ENCODE measurements at places on chromosomes 13 and 19.

- no peak for DNase-seq
These were observed 63.6 kb downstream of the RGCC start for GRCh38 chr13:41520660-41521630.

GRCh38 chr13:50646070-50646469 lies 197.4 kb downstream of the DLEU7 start:
- no peak for DNase-seq

GRCh38 chr19:49579947-49580263 lies 451 bp downstream of the NOSIP start:
- DNase-seq: no peak

DNA sequence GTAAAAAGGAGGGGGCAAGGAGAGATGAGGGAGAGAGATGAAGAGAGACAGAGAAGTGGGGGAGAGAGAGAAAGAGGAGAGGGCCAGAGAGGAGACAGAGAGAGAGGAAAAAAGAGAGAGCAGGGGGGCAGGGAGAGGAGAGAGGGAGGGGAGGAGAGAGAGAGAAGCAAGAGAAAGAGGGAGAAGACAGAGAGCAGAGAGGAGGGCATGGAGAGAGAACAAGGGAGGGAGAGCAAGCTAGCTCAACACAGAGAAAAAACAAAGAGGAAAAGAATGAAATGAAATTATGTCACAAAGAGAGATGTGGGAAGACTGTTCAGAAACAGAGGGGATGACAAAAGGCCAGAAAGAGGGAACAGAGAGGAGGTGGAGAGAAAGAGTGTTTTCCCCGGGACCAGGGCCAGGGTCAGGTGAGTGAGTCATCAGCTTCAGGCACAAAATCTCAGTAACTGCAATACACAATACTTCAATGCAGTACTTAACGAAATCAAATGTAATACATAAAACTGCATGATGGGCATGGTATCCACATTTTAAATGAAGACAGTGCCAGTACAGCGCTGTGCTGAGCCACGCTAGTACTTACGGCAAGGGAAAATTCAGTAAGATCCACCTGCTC lies 4.8 kb downstream of the KLK7 start:
- DNase-seq: no peak

DNA sequence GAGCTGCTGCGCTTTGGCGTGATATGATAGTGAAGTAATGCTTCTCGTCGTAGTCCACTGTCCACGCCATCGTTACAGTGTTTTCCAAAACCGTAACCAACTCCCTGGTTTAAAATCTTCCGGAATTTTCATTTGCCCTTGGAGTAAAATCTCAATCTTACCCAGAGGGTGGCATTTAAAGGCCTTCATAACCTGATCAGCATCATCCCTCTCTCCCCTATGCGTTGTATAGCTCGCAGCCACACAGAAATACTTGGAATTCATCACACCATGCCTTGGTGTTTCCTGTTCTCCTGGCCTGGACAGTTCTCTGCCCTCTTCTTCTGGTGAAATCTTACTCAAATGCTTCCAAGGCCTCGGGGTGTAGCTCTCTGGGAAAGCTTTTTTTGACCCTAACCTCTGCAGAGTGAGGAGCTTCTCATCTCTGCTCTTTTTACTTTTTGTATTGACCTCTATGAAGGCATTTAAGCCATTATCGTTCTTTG lies 839 bp downstream of the MPHOSPH8 start:
- DNase-seq: no peak

GRCh38 chr19:56091066-56091490 lies 30.0 kb downstream of the ZNF787 start:
- no peak for DNase-seq

DNA sequence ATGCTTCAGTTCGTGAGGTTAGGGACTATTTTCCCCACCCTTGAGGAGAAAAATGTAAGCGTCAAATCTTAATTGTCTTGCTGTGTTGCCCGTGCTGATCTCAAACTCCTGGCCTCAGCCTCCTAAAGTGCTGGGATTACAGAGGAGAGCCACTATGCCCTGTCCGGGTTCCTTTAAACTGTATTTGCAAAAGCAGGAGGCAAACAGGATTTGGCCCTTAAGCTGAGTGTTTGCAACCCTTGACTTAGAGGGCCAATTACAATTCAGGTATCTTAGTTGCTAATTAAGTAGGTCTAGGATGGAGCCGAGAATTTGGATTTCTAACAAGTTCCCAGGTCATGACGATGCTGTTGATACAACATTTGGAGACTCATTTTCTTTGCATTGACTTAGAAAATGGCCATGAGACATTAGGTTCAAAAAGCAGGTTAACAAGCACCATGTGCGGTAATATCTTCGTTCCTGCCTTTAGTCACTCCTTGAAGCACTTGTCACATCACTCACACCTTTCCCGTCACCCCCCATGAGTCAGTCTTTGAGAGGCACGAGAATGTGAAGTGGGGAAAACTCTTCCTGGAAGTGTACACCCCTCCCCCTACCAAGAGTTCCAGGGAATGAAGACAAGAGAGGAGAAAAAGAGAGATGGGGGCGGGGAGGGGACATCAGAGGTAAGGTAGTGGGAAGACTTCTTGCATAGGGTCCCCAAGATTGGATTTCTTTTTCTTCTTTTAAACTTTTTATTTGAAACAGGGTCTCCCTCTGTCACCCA lies 2.6 kb downstream of the NAPSA start:
- DNase-seq: no peak

- DNase-seq: no peak
These were observed 120.1 kb downstream of the RGCC start for GRCh38 chr13:41577436-41577835.

DNA sequence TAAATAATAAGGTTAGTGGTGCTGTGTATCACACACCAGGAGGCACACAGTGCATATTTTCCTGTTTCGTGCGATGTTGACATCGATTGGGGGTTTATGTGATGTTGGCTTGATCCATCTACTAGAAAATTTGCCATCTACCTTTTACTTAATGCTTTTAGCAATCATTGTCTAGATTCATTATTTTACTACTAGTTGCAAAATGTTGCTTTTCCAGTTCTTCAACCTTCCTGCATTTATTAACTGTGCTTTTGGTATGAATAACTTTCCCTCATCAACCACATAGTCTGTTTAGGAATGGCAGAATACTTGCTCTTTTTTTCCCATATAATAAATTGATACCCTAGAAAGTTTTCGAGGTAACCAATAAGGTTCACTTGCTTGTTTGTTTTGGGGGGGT lies 17.5 kb downstream of the C13orf42 start:
- DNase-seq: no peak

GRCh38 chr13:111267205-111267604 lies 53.2 kb upstream of the TEX29 start:
- no peak for DNase-seq

- DNase-seq: peak; percentile 55
These were observed 579 bp downstream of the CPT1C start for GRCh38 chr19:49691243-49692146.

Data from NCI-H2227 treated with DMSO at 0.1 percent for 48 hours (cell line).